ENCODE measurements at places on chromosomes 1 and 21.

DNA sequence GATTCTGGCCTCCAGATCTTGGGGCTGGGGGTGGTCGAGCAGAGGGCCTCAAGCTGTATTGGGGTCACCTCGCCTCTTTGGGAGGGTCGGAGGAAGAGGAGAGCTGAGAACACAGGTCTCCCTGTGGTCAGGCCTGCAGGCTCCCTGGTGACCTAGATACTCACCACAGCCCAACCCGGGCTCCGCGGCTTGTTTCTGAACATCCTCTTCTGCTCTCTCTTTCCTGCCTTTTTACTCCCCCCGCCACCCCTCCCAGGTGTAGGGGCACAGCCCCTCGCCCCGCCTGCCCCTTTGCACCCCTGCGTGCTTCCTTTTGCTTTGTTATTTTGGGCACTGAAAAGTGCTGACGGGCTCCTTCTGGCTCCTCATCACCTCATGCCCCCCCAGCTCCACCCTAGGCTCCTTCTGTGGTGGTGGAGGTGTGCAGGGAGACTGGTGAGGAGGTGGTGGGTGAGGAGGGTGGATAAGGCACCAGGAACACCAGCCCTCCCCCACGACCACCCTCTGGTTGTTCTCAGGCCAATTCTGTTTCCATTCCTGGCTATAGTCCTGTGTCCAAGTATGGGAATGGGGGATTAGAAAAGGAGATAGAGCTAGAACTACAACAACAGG lies 10.6 kb upstream of the LINGO4 start:
- no peak for DNase-seq

- peak; percentile 86 for DNase-seq
These were observed 24.8 kb upstream of the TMEM51 start for GRCh38 chr1:15128520-15129313.

GRCh38 chr1:70008660-70009059 lies 196.7 kb downstream of the LRRC40 start:
- DNase-seq = no peak

DNA sequence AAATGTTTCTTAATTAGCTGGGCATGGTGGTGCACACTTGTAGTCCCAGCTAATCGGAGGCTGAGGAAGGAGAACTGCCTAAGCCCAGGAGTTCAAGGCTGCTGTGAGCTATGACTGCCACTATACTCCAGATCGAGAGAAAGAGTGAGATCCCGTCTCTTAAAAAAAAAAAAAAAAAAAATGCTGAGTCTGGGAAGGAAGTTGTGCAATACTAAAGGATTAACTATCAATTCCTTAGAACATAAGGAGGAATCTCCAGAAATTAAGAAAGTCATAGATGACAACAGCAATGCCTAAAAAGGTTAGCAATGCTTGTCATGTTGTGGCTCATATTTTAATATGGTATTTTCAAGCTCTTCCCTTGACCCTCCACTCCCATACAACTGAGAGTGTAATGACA lies 5.3 kb downstream of the LUZP1 start:
- DNase-seq = no peak

DNA sequence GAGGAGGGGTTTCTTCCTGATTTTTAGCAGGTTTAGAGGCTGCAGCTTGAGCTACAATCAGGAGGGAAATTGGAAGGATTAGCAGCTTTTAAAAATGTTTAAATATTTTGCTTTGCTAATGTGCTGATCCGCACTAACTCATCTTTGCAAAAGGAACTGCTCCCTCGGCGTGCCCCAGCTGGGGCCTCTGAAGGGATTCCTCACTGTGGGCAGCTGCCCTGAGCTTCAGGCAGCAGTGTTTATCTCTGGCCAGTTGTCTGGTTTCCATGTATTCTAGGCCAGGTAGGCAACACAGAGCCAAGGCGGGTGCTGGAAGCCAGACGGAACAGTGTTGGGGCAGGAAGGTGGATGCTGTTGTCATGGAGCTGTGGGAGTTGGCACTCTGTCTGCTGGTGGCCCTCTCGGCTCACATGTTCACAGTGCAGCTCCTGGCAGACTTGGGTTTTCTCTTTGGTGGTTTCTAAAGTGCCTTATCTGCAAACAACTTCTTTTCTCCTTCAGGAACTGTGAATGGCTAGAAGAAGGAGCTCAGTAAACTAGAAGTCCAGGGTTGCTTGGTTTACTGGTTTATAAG lies 18.9 kb downstream of the NECAP2 start:
- DNase-seq = no peak

GRCh38 chr1:46221749-46222148 lies 18.6 kb downstream of the LURAP1 start:
- DNase-seq = peak; percentile 60

DNA sequence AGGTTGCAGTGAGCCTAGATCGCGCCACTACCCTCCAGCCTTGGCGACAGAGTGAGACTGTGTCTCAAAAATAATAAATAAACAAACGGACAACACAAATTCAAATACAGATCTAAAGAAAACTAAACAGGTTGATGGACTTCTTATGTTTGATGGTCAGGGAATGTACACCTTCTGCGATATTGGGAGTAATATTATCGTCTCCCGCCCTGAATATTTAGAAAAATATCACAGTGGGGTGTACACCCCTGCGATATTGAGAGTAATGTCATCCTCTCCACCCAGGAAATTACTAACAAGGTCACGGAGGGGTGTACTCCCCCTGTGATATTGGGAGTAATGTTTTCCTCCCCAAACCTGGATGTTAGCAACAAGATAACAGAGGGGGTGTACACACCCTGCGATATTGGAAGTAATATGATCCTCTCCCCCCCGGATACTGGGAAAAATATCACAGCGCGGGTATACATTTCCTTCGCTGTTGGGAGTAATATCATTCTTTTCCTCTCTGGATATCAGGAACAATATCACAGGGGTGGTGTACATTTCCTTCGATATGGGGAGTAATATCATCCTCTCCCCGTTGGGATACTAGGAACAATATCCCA lies 1.4 kb upstream of the CFAP298 start:
- DNase-seq = no peak

DNA sequence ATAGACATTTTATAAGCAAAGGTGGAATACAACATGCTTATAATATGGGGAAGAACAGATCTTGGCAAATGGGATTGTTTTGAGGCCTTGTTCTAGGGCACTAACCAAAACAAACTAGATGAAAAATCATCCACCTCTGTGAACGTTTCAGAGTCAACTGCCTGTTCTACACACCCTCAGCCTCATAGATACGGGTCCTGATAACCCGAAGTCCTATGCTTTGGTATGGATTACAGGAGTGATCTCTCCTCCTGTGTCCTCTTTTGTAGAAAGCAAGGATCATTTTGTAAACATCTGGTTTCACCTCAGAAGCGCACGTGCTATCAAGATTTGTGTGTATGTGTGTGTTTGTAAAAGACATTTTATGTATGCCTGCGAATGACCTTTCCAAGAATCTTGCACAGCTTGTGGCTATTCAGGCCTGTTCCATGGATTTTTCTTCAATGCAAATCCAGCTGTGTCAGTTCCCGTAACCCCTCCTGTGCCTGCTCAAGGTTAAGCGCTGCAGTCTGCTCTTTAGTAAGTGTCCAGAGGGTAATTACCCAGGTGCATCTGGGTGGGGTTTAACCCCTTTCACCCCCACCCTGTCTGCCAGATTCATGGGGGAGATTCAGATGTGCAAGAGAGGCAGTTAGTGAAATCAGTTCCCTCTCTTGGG lies 132.4 kb downstream of the ROR1 start:
- DNase-seq = no peak

DNA sequence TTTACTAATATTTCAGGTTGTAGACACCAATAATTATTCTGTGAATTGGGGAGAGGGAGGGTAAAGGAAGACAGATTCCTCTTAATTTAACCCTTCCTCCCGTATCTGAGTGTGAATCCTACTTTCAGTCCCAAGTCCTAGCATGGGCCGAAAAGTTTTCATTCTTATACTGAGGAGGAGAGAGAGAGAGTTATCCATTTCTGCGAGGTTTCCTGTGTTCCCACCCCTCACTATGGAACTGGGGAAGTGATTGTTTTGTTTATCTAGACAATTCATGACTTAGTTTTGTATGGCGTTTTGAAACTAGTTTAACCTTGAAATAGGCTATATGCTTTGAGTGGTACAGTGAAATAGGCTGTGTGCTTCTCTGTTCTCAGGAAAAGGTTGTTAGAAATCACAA lies 134.0 kb upstream of the DPYD start:
- DNase-seq = no peak

DNA sequence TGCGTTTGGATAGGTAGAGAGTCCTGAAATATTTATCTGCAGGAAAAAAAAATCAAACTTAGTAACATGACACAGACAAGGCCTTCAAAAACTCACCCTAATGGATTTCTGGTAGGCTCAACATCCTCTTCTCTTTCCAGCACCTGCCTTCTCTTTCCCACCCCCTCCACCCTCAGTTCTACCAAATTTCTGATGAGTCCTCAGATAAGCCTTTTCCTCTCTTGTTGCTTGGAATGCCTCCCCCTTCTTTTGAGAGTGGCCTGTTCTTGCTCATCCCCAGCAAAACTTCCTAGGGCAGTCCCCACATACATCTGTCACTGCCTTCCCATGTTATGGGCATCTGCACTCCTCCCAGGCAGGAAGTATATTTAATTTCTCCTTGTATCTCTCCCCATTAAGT lies 7.6 kb upstream of the LBR start:
- no peak for DNase-seq

- no peak for DNase-seq
These were observed 240.6 kb upstream of the TMEM51 start for GRCh38 chr1:14912839-14913481.

DNA sequence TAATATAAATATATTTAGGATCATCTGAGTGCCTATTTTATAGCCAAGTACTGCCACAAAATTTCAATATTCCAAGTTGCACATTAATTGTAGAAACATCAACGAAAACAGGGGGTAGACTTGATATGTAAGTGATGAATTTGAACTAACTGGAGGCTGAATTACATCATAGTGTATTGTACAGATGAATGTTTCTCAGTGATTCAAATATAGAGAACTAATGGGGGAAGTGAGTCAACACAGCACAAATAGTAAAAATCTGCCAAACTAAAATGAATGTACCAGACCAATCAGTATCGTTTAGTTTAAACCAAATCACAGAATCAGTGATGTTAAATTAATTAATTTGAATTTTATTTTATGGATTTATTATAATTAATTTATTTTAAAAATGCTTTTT lies 42.8 kb downstream of the RTCA start:
- no peak for DNase-seq

DNA sequence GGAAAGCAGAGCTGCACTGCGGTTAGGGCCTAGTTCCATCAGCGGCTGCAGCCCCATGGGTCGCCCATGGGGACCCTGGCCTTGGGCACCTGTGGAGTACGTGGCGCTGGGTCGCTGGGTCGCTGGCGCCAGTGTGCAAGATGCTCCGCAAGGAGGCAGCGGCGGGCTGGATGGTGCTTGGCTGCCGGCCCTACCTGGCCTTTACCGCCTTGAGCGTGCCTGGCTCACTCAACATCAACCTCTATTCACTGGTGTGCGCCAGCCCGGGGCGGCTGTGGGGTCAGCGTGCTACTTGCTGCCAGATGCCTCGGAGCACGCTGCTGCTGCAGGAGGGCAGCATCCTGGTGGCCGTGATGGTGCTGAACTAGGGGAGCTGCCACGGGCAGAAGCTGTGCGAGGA lies 85.1 kb upstream of the RHOU start:
- DNase-seq = peak; percentile 85

DNA sequence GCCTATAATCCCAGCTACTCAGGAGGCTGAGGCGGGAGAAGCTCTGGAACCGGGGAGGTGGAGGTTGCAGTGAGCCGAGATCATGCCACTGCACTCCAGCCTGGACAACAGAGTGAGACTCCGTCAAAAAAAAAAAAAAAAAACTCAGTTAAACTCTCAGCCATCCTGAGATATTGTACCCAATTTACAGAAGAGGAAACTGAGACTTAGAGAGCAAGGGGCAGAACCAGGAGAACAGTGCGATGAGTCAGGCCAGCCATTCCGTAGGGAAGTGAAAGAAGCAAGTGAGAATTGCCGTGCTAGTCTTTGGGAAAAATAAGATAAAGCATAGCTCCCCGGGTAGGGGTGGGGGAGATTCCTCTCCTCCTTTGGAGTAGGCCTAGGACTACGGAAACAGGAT lies 69.7 kb downstream of the SETD4 start:
- no peak for DNase-seq

DNA sequence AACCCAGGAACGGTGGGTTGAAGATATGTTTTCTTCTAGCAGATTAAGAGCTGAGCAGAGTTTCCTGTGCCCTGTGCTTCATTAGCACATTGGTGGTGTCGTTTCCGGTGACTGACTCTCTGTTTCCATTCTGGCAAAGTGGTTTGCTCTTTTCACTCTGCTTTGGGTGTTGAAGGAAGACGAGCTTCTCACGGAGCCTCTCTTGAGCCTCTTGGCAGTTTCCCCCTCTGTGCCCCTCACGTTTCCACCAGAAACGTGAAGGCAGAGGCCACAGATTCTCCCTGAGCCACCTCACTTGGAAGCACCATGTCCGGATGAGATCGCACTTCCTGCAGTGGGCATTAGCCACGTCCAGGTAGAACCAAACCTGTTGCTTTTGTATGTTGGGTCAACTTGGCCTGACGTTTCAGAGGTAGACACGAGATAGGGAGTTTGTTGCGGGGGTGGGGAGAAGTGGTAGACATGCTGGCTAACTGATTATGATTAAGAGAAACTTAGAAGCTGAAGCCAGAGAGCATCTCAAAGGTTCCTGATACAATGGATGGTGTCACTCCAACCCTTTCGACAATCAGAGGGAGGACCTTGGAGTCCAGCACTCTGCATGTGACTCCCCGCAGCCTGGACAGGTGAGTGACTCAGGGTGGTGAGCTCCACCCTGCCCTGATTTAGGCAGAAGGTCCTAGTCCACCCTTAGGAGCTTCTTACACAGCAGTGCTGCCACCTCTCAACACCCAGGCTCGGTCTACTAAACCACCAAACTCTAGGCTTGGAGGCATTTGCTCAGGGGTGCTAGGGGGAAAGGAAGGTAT lies at the start of gene LAX1:
TSS of gene LAX1 (plus strand) at position 155 of the 809 bp plus-strand sequence. CDS start at position 538, 383 bp downstream.
- DNase-seq = no peak

- DNase-seq = no peak
These were observed 65.0 kb downstream of the FOXD2 start for GRCh38 chr1:47502746-47503370.

- peak; percentile 29 for DNase-seq
These were observed 105.0 kb downstream of the LEPR start for GRCh38 chr1:65525266-65526048.

DNA sequence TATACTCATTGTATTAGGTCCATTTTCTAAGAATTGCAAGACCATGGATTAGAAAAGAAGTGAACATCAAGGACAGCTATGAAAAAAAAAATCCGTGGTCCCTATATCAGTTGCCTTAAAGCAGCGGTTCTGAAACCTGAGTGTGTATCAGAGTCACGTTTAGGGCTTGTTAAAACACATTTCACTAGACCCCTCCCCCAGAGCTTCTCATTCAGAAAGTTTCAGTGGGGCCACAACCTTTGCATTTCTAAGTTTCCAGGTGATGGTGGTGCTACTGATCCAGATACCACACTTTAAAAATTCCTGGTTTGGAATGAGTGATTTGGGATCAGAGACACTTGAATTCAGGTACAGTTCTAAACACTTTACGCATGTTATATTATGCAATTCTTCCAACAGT lies 96.1 kb upstream of the PRMT6 start:
- DNase-seq = no peak

DNA sequence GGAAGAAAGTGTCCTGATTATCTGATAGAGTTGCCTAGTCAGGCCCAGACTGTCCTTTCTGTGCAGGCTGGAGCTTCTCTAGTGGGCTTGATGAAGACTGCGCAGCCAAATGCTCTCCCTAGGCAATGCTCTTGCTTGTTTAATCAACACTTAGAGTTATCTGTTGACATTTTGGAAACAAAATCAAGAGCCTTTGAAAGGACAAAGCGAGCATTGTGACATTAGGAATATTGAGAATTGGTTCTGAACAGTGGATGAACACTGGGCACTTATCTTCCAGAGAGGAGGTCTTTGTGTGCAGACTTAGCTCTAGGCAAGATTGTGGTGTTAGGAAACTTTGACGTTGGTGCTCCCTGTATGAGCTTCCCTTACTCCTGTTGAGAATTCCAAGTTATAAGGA lies 94.5 kb downstream of the DNTTIP2 start:
- no peak for DNase-seq
